Activated CD8-positive, alpha-beta memory T cell treated with anti-CD3 and anti-CD28 coated beads for 24 hours (primary cell): ENCODE measurements at places on chromosomes 7 and 10.

- no peak for DNase-seq
Measured at GRCh38 chr10:87578160-87578841, 73.6 kb downstream of the MINPP1 start.

GRCh38 chr10:133163889-133164815 is 4.1 kb downstream of the KNDC1 start:
- DNase-seq, result no peak

GRCh38 chr10:132349766-132350165 is 17.8 kb downstream of the LRRC27 start:
- no peak for DNase-seq

DNA sequence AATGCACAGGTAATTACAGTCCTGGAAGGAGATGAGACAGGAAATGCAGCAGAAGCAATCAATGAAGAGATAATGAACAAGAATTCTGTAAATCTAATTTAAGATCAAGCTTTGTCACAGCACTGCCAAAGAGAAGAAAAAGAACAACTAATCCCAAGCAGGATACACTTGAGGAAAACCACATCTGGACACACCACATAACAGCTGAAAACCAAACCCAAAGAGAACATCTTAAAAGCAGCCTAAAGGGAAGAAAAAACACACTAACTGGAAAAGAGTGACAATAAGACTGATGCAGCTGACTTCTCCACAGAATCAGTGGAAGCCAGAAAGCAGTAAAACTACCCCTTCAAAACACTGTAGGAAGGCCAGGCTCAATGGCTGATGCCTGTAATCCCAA is 10.2 kb downstream of the CYTH3 start:
- DNase-seq, result no peak
